ENCODE measurements at places on chromosomes 3 and 15. TPM values are rescaled to one million over a fixed set of nuclear protein-coding genes. Genes with fewer than 3 reads are reported as not detected.

DNA sequence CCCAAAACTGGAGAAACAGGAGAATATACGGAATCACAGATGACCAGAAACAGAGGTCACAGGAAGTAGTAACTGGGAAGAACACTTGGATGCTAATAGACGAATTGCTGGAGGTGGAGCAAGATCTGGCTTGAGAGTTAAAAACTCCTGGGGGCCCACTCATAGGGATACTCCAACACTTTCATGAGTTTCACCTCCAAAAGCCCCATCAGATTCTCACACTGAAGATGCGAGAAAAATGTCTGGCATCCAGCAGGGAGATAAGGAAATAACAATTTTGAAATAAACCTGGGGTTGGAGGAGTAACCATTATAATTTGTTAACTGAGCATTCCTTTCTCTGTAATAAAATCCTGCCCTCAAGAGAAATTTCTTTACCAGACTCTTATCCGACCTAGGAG, 154.0 kb downstream of the ANXA2 start:
- DNase-seq: no peak

The DNAH12 gene
- under 0.01 TPM for total RNA-seq

The PARP15 gene
- not detected for total RNA-seq

- DNase-seq: peak; percentile 77
Observed at GRCh38 chr15:101091080-101092017, 160.5 kb downstream of the CHSY1 start.

DNA sequence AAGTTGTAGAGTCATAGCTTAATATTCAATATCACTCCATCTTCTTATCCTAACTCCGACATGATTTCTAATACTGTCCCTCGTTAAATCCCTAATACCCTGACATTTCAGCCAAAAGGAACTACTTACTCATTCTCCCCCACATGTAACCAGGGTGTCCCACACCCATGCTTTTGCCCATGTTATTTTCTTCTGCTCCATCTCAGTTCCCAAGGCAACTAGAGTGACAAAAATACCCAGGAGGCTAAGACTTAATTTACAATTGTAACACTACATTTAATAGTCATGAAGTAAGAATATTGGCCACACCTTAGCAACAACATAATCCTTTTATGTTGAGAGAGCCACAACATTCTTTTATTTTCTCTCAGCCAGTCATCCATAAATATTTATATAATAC, 248.5 kb upstream of the TGFBR2 start:
- DNase-seq: no peak

DNA sequence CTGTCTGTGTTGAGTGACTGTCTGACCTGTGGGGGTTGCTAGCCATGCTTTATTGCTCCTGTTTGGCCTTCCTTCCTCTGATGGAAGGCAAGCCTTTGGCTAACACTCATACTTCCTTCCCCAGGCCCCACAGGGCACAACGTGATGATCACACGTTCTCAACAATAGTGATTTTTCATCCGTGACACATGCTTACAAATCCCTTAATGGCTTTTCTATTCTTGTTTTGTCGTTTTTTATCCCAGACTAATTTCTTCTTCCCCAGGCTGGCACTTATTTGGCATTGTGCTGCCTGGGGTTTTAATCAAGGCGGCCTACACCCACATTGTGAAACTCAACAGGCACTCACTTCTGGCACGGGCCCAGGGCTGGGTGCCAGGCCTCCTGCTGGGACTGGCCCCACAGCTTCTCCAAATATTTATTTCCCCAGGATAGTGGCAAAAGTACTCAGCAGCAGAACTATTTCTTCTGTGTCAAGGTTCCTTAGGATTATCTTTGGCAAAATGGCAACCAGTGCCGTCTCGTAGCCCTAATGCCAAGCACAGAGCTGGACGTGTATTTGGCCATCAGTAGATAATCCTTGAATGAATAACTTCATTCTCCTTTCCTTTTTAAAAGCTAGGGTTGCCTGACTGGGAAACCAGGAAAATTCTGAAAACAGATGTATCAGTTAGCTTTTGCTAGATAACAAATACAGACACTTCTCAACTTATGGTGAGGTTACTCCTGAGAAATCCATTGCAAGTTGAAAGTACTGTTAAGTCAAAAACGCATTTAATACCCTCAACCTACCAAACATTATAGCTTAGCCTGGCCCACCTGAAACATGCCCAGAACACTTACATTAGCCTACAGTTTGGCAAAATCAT, 30.6 kb downstream of the CMTM7 start:
- peak; percentile 73 for DNase-seq

Measured in IMR-90 (cell line).